Ecto neural progenitor cell (in vitro differentiated cells): ENCODE measurements at places on chromosomes 3 and 15.

DNA sequence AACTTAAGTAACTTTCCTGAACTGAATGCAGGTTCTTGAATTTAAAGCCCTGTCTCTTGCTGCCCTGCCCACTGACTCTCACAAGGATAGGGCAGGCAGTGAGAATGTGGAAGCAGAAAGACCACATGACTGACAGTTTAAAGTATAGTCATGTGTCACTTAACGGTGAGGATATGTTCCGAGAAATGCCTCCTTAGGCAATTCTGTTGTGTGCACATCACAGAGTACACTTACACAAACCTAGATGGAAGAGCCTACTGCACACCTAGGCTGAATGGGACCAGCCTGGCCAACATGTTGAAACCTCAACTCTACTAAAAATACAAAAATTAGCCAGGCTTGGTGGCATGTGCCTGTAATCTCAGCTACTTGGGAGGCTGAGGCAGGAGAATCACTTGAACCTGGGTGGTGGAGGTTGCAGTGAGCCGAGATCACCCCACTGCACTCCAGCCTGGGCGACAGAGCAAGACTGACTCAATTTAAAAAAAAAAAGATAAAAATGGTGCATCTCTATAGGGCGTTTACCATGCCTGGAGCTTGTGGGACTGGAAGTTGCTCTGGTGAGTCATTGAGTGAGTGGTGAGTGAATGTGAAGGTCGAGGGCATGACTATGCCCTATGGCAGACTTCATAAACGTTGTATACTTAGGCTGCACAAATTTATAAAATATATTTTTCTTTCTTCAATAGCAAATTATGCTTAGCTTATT is 18.9 kb upstream of the COPG1 start:
- DNase-seq: no peak

GRCh38 chr3:188239035-188239434 is 85.1 kb downstream of the LPP start:
- no peak for DNase-seq

- no peak for DNase-seq
Measured at GRCh38 chr15:55860468-55860867, 117.5 kb upstream of the PRTG start.

GRCh38 chr3:85796140-85796539 is 837.4 kb downstream of the CADM2 start:
- DNase-seq: no peak

GRCh38 chr3:56761887-56762651 is 39.7 kb downstream of the ARHGEF3 start:
- no peak for DNase-seq

GRCh38 chr3:37824090-37824953 is 37.4 kb upstream of the CTDSPL start:
- DNase-seq: no peak

DNA sequence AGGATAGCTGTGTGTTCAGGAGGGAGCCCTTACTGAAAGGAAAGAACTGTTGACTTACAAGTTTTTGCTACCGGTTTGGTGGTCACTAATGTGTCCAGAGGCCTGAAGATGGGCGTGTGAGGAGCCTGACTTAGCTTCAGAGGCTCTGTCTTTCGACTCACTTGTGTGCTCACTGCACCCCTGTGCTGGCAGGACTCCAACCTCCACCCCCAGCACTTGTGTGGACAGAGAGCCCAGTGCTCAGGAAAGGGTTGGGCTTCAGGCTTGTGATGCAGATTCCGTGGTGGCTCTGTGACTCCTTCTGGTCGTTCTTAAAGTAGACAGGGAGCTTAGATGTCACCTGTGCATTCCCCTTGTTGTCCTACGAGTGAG is 100.9 kb downstream of the PGPEP1L start:
- DNase-seq: no peak
